Activated T-cell treated with anti-CD3 and anti-CD28 coated beads, Interleukin-2, amount 50 U/mL, for 72 hours (primary cell): ENCODE measurements at places on chromosomes 12 and 14.

- DNase-seq, result no peak
These were observed 16.1 kb upstream of the HDAC7 start for GRCh38 chr12:47835831-47836155.

- DNase-seq, result no peak
These were observed 1009.7 kb downstream of the VRK1 start for GRCh38 chr14:97806891-97807290.

- no peak for DNase-seq
These were observed 11.0 kb downstream of the DLGAP5 start for GRCh38 chr14:55180434-55180833.

DNA sequence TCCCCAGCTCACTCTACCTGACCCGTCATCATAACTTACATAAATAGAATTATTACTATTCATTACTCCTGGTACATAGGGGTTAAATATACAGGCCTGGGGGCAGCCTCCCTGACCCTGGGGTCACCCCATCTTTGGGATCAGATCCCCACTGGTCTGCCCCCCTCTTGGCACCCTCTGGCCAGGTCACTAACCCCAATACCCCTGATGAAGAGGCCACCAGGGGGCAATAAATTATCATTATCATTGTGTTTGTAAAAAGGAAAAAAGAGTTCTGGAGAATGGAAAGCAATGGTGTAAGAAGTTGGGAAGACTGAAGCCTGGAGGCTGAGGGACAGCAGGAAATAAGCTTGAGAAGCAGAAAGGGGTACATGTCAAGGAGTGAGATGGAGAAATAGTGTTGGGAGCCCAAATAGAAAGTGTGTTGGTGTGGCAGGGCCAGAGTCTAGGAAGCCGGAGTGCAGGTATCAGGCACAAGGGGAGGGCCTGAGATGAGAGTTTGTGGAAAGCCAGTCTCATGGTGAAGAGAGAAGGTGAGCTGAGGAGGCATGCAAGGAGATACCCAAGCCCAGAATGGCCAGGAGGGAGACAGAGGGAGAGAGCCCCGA lies 6.1 kb upstream of the AAAS start:
- no peak for DNase-seq

GRCh38 chr14:29165431-29165830 lies 398.8 kb downstream of the FOXG1 start:
- DNase-seq, result no peak

DNA sequence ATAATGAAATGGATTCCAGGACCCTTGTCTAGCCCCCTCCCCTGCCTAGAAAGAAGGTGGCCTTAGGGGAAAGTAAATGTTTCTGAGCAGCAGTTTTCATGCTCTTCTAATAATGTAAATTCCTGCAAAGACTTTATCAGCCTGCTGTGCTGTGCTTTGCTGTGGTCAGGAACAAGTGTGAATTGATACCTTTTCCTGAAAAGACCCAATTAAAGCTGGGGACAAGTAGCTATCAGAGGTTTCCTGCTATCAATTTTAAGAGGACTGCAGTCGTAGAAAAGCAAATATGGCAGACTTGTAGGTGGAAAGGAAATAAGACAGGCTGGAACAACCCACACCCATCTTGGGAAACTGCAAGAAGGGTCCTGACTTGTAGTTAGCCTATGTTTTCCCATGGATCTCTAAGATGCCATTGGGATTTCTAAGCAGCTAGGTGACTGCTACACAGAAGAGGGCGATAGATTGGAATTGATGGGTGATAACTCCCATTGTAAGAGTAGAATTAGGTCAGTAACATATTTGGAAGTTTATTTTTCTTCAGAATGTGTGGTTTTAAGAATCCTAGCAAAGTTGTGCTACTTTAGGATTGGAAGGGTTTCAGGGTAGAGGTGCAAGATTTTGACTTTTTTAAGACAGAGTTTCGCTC lies 3.1 kb downstream of the DYNLL1 start:
- DNase-seq, result no peak

DNA sequence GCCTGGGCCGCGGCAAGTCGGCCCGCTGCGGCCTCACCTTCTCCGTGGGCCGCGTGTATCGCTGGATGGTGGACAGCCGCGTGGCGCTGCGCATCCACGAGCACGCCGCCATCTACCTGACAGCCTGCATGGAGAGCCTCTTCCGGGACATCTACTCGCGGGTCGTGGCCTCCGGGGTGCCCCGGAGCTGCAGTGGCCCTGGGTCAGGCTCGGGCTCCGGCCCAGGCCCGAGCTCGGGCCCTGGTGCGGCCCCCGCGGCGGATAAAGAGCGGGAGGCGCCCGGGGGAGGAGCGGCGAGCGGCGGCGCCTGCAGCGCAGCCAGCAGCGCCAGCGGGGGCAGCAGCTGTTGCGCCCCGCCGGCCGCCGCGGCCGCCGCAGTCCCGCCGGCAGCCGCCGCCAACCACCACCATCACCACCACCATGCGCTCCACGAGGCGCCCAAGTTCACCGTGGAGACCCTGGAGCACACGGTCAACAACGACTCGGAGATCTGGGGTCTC lies 226.2 kb upstream of the CRY1 start:
- DNase-seq, result peak; percentile 37

- DNase-seq, result no peak
These were observed 16.0 kb downstream of the SLC41A2 start for GRCh38 chr12:104942075-104942474.

DNA sequence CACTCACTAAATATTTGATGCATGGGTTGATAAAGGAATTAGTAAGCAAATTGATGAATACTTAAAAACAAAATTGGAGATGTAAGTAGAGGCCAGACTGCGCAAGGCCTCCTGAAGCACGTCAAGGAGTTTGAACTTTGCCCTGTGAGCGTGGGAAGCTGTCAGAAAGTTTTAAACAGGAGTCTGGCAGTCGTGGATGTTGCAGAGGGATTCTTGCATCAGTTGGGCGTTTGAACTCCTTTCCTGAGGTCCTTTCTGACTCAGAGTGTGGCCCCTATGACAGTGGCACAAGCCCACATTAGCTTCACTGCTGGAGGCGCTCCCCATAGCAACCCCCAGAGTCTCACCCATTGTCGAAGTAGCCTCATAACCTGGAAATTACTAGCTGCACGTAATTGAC lies 17.9 kb upstream of the IL22 start:
- DNase-seq, result no peak
